ENCODE measurements at places on chromosomes 3 and 15.

DNA sequence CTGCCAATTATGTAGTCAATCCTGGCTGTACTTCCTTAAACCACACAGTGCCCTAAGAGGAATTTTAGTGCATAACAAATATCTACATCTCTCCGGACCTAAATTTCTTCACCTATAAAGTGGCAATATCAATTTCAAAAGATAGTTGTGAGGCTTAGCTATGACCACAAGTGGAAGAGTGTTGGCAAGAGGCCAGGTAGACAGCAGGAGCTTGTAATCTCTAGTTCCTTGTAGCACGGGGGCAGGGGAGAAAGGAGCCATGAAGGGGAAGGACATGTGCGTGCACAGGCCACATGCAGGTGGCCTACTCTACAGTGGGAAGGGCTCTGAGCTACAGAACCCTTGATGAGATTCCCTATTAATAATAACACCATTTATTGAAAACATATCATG lies 269.7 kb downstream of the ABHD5 start:
- no peak for DNase-seq

DNA sequence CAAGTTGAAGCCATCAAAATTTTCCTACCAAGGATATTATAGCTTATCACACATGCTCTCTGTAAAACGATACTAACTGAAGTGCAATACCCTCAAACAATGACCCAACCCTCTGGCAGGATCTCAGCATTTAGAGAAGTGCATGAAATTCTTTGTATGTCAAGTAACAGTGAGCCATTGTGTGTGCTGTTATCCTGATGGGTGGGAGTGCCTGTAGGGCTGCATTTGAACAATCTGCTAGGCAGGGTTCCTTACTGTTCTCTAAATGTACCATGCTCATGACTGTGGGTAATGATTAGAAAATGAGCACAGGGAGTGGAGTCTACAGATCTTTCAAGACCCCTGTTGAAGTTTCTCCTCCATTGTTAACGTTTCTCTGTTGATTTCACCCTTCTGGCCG lies 398.1 kb downstream of the NSUN3 start:
- no peak for DNase-seq

DNA sequence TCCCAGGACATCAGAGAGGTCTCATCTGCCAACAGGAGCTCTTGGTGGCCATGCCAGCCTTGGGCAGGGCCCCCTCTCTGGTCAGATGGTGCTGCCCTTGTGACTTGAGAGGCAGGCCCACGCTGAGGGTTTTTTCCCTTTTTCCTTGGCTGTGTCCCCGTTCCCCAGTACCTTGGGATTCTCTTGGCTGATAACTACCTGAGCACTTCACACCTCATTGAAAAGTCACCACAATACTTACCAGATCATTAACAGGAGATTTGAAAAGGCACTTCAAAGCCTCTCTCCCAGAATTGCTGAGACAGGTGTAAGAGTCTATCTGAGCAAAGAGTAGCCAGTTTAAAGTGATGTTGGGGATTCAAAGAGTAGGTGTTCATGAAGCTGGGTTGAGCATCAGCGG lies 15.1 kb upstream of the TMEM158 start:
- no peak for DNase-seq

DNA sequence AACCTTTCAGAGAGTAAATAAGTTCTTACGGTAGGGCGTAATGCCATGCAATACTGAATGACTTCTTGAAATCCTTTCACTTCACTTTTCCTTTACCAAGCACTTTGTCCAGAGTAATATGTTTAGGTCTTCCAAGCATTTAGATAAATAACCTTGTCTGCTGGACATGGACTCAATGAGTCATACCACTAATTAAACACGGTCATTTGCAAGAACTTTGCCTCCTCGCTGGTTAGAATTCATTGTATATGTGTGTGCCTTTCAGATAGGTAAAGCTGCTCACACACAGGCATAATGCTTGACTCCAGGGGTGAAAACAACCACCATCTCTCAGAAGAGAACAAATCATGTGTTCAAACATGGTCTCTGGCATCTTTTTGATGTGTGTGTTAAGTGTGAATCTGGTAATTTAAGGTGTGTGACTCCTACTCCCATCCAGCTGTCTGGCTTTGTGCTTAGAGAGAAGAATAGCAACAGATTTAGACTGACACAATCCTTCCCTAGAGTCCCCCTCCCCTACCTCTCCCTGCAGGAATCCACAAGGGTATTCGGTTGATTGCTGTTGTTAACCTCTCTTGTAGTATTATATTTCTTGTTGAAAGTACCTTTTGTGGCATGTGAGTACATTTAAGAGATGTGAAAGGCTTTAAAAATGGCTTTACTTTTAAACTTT lies 419.0 kb downstream of the CNTN4 start:
- no peak for DNase-seq

- peak; percentile 48 for DNase-seq
These were observed 18.6 kb downstream of the CRYGS start for GRCh38 chr3:186525369-186526255.

GRCh38 chr3:57755368-57755675 lies 787 bp upstream of the SLMAP start:
- DNase-seq = peak; percentile 39

- no peak for DNase-seq
These were observed 119.2 kb downstream of the FHIT start for GRCh38 chr3:61132062-61132461.

GRCh38 chr3:97822359-97822775 lies 556 bp downstream of the CRYBG3 start:
- no peak for DNase-seq

GRCh38 chr3:2880218-2880756 lies 229.9 kb downstream of the IL5RA start:
- no peak for DNase-seq

DNA sequence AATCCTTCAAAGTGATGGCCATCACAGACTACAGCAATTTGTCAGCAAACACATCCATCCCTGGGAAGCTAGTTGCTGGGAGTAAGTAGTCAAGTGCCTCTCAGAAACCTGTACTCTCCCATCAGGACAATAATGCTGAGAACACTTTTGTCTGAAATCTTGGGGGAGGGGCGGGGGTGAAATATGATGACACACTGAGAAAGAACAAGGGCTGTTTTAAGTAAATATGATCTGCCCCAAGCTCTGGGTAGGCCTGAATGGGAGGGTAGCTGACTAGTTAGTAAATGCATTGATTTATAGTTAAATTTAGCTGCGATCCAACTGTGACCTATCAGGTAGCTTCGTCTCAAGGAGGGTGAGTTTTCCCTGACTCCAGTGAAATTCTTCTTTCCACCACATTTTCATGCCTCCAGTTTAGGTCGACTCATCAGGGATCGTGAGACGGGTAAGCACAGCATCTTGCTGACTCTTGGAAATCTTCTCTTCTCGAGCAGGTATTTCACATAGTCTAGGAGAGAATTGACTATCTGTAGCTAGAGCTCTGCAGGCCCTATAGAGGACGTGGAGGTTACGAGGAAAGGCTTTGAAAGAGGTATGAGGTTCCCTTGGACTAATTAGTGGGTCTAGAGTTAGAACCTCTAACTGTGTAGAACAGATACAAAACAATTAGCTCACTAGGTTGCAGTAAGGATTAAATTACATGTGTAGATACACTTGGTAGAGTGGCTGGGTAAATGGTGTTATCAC lies 213.4 kb upstream of the SLC2A2 start:
- DNase-seq = no peak

- no peak for DNase-seq
These were observed 352 bp downstream of the CHRD start for GRCh38 chr3:184380185-184380626.

DNA sequence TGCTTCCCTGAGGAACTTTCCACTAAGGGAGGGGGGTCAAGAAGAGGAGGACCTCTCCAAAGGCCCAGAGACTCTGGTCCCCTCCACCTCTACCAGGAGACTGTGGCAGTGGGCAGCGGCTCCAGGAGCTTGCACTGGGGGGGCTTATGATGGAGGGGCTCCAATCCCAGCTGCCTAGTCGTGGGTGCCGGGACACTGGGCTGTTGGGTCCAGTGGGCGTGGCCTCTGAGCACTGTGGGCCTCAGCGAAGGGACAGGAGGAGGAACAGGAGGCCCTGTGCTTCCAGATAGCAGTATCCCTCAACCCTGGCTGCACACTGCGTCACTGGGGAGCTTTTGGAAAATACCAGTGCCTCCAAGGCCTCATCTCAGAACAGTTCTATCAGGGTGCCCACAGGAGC lies 13.5 kb upstream of the DLL4 start:
- no peak for DNase-seq

DNA sequence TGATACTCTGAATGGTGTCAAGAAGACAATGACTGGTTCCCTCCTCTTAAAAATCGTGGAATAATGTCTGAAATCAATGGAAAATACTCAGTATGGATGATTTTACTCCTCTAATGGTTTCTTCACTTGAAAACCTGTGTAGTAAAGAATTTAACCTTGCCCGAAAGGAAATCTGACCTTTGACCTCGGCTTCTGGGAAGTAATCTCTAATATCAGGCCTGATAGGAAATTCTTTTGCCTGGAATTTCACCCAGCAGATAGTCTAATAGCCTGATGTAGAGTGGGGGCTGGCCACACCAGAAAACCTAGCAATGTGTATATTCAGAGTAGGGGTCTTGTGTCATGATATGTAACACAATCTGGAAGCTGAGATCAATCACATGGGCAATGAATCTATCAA lies 91.5 kb upstream of the GOLIM4 start:
- no peak for DNase-seq
